ENCODE measurements at places on chromosomes 5 and 9.

GRCh38 chr9:125160750-125161149 is 17.4 kb upstream of the SCAI start:
- no peak for DNase-seq

DNA sequence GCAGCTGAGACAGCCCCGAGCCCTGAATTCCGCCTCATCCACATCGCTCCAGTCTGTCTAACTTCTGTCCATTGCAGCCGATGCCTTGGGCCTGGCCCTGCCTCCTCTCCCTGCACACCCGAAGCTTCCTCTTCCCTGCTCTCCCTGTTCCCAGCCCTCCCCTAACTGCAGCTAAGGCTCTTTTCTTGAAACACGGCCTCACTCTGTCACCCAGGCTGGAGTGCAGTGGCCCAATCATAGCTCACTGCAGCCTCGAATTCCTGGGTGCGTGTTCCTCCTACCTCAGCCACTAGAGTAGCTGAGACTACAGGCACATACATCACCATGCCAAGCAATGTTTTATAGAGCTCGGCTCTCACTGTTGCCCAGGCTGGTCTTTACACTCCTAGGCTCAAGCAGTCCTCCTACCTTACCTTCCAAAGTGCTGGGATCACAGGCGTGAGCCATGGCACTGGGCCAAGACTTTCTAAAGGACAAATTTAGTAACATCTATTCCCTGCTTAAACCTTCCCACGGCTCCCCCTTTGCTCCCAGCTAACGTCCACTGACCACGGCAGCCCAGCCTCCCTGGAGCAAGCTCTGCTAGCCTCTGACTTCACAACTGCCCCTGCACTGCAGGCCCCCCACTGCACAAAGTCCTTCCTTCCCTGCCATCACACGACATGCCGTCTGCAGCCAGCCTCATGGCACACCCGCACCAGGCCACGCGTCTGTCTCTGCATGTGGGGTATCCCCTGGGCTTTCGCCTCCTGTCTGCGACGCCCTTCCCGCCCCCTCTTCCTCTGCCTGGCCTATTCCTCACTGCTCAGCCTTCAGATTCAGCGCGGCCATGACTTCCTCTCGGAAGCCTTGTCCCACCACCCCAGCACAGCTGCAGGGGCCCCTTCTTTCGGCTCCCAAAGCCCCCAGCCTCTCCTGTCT is 28.6 kb downstream of the LAMC3 start:
- DNase-seq = no peak

DNA sequence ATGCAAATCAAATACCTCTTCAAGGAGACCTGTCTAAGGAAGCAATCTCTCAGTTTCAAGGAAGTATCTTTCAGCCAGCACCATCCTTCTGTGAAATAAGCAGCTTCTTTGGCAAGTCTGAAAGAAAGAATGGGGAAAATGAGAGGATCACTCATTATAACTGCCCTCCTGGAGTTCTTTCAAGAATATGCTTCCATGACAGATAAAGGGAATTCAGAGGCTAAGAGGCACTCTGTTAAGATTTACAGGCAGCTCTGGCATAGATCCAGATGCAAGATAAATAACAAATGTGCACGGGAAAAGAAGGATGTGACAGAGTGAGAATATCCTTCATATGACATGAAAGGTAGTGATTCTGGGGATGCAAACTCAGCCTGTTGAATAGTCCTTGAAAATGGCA is 348.2 kb upstream of the CCNG1 start:
- no peak for DNase-seq

DNA sequence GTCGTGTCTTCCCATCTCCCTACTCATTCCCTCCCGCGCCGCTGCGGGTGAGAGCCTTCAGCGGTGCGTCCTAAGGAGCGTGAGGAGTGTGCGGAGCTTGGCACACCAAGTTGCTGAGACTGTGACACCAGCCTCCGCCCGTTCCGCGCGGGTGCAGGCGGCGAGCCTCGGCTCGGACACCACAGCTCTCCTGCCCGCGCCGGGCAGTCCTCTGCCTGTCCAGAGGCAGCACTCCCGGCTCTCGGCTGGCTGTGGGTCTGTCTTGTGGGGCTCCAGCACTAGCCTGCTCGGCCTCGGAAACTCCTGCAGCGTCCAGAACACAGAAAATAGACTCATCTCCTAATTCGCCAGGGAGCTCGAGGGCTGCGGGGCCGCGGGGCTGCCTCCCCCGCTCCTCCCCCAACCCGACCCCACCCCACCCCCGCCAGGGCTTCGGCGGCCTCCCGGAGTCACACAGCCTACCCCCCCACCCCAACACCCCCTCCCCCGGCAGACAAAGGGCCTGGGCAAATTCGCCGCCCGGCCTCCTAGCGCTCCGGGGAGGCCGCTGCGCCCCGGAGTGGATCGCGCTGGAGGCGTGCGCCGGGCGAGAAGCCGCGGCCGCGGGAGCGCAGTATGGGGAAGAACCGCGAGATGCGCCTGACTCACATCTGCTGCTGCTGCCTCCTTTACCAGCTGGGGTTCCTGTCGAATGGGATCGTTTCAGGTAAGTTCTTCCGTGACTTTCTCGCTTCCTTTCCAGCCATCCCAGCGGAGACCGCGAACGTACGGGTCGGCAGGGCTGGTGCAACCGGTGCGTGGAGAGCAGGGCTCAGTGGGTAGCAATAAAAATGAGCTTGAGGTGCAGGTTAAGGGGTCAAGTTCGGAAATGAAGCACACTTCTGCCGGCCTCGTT is at the start of gene ADAMTS19:
ADAMTS19 (plus strand) TSS at position 522 of the 895 bp plus-strand sequence; CDS start at position 616, 94 bp downstream.
- DNase-seq = no peak

DNA sequence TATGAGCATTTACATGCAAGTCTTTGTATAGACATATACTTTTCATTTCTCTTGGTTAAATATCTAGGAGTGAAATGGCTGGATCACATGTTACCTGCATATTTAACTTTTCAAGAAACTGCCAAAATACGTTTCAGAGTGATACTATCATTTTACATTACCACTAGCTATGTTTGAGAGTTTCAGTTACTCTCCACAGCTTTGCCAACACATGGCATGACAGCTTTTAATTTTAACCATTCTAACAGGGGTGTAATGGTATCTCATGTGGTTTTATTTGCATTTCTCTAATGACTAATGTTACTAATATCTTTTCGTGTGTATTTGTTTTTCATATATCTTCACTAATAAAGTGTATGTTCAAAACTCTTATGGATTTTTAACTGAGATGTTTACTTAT is 99.8 kb downstream of the DTWD2 start:
- DNase-seq = no peak

DNA sequence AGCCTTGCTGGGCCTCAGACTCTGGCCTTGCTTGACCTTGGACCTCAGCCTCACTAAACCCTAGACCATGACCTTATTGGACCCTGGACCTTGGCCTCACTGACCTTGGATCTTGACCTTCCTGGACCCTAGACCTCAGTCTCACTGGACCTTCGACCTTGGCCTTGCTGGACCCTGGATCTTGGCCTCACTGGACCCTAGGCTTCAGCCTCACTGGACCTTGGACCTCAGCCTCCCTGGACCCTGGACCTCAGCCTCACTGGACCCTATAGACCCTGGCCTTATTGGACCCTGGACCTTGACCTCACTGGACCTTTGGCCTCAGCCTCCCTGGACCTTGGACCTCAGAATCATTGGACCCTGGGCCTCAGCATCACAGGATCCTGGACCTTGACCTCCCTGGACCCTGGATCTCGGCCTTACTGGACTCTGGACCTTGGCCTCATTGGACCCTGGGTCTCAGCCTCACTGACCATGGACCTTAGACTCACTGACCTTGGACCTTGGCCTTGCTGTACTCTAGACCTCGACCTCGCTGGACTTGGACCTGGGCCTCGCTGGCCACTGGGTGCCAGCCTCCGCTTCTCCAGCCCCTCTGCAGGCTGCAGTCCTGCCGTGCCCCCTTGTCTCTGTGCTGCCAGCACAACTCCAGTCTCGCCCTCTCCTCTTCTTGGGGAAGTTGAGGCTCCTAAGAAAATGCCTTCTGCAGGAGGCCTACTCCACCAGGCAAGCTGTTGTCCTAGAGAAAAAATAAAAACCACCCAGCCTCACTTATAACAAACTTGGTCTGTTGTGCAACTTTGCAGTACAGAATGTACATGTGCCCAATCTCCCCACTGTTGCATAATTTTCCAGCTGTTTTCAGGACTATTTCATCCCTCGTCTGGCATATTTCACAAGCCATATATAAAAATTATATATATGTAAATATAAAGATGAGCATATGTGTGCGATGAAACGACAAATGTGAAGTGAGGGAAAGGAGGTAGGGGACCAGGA is 11.0 kb upstream of the ADAMTS2 start:
- DNase-seq = no peak

DNA sequence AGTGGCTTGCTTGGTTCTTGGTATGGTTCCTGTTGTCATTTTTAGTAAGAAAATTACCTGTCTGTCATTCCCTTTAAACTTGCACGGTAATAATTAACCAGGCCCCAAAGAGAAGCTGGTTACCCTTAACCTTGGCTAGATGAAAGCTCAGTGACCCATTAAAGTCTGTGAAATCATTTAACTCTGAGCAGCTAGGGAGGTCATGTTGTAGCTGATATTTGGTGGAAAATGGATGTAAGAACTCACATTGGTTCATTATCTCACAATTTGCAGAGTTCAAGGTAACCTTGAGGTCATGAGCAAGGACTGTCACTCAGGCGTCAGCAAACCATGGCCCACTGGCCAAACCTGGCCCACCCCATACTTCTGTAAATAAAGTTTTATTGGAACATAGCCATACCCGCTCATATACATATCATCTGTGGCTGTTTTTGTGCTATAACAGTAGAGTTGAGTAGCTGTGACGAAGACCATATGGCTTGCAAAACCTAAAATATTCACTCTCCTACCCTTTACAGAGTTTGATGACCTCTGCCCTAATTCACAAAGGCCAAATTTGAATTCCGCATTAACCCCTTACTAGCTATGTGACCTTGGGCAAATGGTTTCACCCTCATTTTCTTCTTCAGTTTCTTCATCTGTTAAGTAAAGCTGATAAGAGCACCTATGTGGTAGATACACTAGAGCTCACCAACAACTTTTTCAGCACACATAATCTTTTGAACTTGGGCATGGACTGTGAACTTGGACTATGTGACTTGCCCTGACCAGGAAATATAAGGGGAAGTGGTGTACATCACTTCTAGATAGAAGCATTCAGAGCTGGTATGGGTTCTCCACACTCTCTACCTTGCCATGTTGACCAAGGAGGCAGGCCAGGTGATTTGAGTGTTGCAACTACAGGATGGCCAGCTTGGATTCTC is 61.5 kb upstream of the CPEB4 start:
- DNase-seq = no peak

DNA sequence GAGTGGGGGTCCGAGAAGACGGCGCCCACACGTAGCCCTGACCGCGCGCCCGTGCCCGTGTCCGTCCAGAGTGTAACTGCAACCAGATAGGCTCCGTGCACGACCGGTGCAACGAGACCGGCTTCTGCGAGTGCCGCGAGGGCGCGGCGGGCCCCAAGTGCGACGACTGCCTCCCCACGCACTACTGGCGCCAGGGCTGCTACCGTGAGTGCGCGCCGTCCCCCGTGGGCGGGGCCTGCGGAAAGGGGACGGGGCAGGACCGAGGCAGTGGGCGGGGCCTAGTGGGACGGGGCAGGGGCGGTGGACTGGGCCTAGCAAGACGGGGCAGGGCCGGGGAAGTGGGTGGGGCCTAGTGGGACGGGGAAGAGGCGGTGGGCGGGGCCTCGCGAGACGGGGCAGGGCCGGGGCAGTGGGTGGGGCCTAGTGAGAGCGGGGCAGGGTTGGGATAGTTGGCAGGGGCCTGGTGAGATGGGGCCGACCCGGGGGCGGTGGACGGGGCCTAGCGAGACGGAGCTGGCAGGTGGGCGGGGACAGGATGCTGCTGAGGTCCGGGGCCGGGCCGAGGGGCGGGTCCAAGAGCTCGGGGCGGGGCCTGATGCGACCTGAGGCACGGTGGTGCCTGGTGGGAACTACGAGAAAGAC is 79.1 kb downstream of the NTNG2 start:
- peak; percentile 99 for DNase-seq

DNA sequence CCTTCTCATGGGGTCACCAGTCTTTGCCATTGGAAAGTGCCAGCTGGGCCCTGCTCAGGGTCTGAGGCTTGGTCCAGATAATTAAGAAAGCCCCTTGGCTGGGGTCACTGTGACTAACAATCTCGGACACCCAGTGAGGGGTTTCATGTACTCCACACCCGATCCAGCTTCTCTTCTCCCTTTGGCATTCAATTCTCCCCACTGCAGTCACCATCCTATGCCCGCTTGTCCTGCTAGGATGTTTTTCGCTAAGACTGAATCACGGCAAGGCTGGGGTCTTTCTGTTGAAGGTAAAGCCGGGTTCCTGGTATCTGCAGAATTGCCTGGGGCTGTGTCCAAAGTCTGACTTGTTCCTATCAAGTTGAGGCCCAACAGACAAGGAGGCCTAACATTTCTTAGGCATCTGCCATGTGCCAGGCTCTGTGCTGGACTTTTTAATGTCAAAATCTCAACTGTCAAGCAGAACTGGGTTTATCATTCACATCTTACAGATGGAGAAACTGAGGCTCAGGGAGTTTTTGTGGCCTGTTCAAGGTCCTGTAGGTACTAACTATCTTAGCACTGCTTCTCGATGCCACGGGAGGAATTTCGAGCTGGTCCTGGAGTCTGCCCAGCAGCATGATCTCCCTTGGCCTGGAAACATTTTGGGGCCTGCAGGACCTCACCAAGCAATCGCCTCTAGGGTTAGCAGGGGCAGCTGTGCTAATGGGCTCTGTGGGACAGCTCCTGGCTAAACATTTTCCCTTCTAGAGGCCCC is 142.0 kb upstream of the ALDH1B1 start:
- DNase-seq = no peak

DNA sequence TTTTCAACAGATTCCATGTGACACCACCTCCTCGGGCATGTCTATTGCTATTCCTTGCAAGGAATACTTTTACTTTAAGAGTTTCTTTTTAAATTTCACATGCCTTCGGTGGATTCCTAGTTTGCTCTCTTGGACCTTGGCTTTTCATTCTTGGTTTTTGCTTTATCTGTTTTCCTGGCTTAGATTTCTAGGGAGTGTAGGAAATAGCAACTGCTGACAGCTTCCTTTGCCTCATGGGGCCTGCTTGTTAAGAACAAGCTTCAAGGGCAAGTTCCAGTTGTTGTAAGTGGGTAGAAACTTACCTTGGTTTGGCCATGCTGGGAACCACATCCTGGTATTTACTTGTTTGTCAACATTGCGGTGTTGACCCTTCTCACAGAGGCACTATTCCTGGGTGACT is 348.5 kb downstream of the DMAC1 start:
- no peak for DNase-seq

DNA sequence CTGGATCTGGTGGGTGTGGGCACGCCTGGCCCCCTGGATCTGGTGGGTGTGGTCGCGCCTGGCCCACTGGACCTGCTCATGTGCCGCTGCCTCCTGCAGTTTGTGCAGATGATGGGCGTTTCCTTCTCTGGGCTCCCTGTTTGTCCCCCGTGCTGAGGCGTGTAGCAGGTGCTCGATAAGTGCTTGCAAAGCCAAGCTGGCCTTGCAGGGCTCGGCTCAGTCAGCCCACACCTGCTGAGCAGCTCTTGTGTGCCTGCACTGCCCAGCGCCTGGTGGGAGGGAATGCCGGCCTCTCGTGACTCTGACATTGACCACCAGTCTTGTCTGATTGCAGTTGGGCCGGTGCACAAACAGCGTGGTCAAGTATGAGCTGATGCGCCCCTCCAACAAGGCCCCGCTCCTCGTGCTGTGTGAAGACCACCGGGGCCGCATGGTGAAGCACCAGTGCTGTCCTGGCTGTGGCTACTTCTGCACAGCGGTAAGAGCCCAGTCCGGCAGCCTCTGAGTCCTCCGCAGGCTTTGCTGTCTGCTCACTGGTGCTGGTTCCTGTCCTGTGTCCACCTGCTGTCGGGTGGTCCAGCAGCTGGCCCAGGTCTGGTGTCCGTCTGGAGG is 102.7 kb upstream of the CACNA1B start:
- DNase-seq = no peak
